Aorta (tissue), 5 donors: ENCODE measurements at places on chromosomes 16 and 17.

- DNase-seq, result no peak
Observed at GRCh38 chr16:50172195-50172922, 19.3 kb downstream of the TENT4B start.

DNA sequence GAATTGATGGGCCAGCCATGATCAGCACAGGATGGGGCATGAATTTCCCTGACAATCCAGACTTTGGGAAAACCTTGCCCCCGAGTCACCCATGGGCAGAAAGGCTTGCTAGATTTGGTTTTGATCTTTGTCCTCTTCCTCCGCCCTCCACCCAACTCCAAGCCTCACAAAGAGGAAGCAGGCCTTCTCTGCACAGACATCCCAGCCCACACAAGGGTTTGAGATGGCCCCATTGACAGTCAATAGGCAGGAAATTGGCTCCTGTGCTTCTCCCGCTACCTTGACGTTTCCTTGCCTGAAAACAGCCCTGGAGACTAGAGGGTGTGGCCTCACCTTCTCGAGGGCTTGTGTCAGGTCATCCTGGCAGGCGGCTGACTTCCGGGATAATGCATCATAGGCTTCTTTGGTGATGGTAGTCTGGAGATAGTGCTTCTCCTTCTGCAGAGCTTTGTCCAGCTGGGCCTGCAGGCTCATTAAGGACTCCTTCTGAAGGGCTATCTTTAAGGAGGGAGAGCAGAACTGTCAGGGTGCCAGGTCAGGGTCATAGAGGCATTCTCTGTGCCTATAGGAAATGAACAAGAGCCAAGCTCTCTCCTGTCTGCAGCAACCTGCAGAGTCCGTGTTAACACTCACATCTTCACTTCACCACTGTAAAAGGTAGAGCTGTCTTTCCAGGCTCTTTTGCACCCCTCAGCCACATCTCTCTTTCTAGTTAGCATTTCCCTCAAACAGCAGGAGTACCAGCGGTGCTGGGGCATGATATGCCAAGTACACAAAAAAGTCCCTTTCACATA, 32.2 kb downstream of the DHX38 start:
- no peak for DNase-seq

- no peak for DNase-seq
Observed at GRCh38 chr17:46274238-46274637, 20.7 kb upstream of the LRRC37A start.

DNA sequence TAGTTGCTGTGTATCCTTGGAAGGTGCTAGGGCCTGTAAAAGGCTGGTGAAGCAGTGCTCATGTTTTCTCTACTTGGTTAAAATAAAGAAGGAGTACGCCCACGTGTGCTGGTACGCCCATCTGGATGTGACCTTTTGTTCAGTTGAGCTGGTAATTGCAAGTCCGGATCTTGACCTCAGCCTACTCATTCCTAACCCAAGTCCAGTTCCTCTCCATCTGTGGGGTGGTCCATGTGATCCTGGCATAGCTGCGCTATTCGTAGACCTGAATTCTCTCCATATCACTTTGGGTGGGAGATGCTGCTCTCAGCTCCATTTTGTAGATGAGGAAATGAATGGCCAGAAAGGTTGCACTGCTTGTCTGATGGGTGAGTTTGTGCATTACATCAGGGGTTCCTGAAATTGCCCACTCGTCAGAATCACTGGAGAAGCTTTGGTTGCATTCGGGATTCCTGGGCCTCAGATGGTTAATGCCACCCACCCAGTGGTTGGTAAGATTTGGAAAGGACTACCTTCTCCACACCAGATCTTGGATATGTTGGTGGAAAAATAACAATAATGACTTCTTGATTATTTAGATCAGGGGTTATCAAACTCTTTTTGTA, 328.8 kb downstream of the CPPED1 start:
- no peak for DNase-seq

DNA sequence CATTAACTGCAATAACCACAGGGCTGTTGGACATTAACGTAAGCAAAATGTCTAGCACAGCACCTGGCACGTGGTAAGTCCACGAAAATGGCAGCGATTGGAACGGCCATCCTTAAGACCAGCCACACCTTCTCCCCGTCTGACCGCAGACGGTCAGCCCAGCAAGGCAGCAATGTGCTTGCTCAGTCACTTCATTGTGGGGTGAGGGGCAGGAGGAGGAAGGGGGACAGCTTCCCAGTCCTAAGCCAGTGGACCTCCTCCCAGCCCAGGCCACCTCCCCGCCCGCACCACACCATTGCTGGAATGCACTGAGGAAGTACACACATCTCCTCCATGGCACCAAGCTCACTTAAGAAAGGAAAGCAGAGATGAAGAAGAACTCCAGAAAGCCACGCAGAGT, 8.6 kb upstream of the MYLK3 start:
- no peak for DNase-seq

DNA sequence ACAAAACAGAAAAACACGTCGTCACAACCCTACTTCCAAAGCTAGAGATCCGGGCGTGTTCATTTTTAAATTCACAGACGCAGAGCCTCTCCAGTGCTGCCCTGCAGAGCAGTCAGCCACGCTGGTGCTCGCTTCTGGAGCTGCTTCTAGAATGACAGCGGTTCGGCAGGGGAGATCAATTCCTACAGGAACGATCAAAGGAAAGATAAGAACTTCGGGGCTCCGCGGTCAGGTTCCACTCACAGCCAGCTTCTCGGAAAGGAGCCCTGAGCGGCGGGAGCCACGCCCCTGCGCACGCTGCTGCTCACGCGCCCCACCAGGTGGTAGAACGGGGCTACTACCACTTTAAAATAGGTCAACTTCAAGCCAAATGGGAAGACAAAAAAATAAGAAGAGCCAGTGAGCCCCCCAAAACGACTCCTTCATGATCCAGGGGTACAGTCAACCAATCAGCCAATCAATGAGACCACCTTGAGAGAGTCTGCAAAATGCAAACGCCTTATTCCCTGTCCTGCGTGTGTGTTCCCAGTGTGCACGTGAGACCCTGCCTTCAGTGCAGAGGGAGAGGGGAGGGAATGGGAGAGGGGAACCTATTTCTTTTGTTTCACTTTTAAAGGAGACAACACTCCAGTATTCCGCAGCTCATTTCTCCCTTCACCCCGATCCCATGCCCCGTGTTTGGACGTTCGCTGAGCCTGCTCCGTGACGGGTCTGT, 209.7 kb downstream of the RBFOX3 start:
- DNase-seq, result peak; percentile 69

GRCh38 chr16:53945996-53946395, 242.0 kb downstream of the FTO start:
- no peak for DNase-seq

GRCh38 chr17:72118335-72119076, 2.3 kb upstream of the SOX9 start:
- DNase-seq, result no peak

DNA sequence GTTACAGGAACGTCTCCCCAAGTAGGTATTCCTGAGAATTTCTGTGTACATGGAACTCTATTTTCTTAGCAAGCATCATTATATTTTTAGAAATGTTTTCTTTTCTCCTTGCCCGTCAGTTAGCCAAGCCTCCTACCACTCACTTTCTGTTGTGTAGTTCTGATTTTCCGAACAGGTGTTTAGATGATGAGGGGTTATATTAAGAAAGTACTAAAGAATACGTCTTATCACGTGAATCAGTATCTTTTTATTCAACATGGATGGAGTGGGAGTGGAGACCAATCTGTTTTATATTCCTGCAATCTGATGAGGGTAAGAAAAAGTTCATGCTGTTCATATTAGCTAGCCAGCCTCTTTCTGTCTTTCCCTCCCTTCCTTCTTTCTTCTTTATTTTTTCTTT, 29.4 kb downstream of the MSI2 start:
- no peak for DNase-seq

- no peak for DNase-seq
Observed at GRCh38 chr16:2212362-2213324, 2.0 kb upstream of the BRICD5 start.

DNA sequence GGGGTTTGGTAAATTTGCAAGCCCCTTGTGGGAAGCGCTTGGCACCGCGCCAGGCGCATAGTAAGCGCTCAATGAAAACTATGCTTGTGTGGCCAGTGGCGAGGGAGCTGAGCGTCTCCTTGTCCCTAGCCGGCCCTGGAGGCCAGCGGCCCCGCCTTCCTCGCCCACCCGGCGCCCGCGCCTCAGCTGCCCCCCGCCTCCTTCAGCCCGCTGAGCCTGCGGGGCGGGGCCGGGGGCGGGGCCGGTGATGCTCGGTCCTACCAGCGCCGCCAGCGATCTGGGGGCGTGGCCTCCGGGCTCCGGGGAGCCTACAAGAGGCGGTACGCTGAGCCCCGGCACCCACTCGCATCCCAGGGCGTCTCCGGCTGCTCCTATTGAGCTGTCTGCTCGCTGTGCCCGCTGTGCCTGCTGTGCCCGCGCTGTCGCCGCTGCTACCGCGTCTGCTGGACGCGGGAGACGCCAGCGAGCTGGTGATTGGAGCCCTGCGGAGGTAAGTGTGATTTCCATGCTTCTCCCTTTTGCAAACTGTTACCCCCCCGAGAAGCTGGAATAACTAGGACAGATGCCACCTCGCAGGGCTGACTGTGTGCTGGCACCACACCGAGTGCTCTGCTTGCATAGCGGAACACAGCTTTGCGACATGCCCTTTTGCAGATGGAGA, at the start of gene CRISPLD2:
CRISPLD2 (plus strand) TSS at position 342 of the 661 bp plus-strand sequence. CDS start 18,511 bp downstream, outside the sequence.
- peak; percentile 98 for DNase-seq

GRCh38 chr17:4518901-4519300, 20.2 kb downstream of the SPNS2 start:
- DNase-seq, result no peak

- peak; percentile 86 for DNase-seq
Observed at GRCh38 chr17:63930951-63931575, 1.1 kb downstream of the CD79B start.

DNA sequence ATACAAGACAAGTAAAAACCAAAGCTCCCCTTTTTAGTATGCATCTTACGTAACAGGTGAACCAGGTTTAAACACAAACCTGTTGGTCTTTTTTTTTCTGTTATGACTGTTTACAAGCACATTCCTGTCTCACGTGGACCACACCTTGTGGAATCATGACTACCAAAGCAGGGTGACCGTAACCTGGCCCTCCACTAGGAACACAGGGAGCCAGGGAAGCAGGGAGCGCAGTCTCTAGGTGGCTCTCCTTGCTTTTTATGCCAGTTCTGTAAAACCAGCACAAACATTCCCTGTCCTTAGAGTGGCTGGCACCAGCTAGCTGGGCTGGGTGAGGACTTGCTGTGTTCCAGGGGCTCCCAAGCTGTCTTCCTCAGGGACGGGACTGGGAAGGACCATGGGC, 44.1 kb downstream of the DDX19A start:
- no peak for DNase-seq

- no peak for DNase-seq
Observed at GRCh38 chr17:60819447-60820130, 141.9 kb downstream of the BCAS3 start.

DNA sequence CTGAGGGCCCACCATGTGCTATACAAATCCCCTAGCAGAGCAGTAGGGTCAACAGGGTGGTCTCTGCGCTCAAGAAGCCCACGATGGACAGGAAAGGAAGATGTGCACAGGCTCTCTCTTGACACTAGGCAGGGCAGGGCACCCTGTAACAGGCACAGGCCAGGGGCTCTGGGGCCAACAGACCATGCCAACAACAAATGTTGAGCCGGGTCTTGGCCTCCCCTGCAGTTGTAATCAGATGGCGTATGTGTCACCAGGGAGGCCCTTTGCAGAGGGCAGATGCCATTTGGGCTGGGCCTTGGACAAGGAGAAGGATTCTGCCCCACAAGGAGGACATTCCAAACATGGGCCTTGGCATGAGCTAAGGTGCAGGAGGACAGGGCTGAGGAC, 5.3 kb downstream of the TRPV1 start:
- DNase-seq, result no peak

GRCh38 chr17:77471984-77472461, 331.3 kb downstream of the SEC14L1 start:
- DNase-seq, result no peak

DNA sequence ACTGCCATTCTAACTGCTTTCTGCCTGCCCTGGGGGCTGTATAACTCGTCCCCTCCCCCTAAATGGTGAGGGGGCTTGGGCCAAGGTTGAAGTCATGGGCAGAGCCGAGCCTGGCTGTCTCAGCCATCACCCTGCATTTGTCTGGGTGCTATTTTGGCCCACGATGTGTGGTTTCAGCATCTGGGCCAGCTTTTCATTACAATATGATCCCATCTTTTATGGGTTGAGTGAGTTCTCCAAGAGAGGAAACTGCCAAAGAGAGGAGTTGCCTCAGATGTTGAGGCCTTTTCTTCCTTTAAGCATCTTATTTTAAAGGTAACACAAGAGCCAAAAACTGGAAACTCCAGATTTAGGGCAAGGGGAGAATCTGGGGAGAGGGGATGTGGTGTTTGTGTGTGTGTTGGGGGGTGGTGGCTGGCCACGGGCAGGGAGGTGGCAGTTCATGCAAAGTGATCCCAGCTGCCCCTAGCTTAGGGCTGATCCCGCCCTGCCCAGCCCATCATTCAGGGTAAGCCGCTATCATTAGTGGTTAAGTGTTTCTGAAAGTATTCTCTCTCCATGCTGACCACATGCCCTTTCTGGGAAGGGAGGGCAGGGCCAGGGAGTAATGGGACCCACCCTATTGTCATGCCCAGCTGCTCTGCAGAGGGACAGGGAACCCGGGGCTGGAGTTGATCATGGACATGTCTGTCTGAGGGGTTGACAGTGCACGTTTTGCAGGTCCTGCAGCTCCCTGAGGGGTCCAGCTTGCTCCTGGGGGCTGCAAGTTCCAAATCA, 83.2 kb upstream of the CLEC18A start:
- DNase-seq, result no peak

GRCh38 chr17:73591296-73592078, 52.8 kb downstream of the SDK2 start:
- DNase-seq, result no peak

DNA sequence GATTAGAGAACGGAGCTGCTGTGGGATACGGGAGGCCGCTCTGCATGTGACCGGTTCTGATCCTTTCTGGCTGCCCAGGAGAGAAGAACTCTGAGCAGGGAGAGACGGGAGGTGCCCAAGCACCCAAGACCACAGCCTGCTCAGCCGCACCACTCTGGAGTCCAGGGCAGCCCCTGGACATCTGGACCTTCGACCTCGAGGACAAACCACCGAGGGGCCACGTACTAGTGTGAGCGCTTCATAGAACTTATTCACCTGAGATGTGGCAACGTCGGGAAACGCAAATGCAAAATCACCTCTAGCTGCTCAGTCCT, 5.9 kb downstream of the RNF166 start:
- DNase-seq, result no peak

DNA sequence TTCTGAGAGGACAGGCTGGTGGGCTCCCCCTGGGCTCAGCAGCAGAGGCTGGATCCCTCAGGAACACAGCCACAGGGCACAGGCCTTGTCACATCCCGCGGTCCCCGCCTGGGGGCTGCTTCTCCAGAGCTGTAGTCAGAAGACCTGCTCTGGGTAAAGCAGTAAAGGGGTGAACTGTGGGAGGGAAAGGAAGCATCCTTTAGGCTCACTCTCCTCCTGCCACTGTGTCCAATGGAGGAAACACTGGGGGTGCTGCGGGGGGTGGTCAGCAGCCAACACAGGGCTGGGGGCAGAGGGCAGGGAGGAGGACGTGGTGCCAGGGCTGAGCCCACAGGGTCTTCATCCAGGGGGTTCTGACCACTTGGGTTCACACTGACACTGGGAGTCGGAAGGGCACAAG, 5.0 kb upstream of the SLC38A8 start:
- peak; percentile 12 for DNase-seq

GRCh38 chr17:74513987-74514631, 17.2 kb downstream of the CD300LB start:
- no peak for DNase-seq
